CD4-positive, alpha-beta memory T cell (primary cell): ENCODE measurements at places on chromosomes 16 and 17.

GRCh38 chr17:74435775-74436359, 4.0 kb downstream of the GPRC5C start:
- no peaks in the 10 kb centered on the region for H3K36me3 ChIP-seq
- no peak for DNase-seq
- no peak overlapping the region for H3K27ac ChIP-seq
- H3K4me3 ChIP-seq, result no peak overlapping the region
- H3K4me1 ChIP-seq, result peaks cover 12% of the 10 kb centered on the region
- H3K27me3 ChIP-seq, result peaks cover 17% of the 10 kb centered on the region

DNA sequence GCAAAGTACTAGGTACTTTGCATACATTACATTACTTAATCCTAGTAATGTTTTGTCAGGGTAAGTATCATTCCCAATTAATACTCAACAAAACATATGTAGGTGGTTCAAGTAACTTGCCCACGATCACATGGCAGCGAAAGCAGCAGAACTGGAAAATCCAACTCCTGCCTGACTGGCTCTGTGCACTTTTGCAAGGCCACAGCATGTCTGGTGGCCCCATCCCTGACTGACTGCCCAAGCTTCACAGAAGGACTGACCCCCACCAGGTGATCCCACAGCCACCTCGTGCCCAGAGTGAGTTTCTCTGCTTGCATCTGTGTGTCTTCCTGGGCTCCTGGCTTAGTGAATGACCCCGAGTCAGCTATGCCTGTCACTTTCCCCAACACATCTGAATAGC, 11.4 kb downstream of the CNP start:
- H3K36me3 ChIP-seq, result peaks cover 65% of the 10 kb centered on the region
- H3K27me3 ChIP-seq, result no peaks in the 10 kb centered on the region
- H3K4me3 ChIP-seq, result no peak overlapping the region
- H3K27ac ChIP-seq, result no peak overlapping the region

- peaks cover 32% of the 10 kb centered on the region for H3K36me3 ChIP-seq
- peaks cover 99% of the 10 kb centered on the region for H3K4me1 ChIP-seq
- peak overlapping the region; percentile 30 for H3K27ac ChIP-seq
- H3K27me3 ChIP-seq, result no peaks in the 10 kb centered on the region
- peak; percentile 43 for DNase-seq
Observed at GRCh38 chr17:77476931-77477805, 336.4 kb downstream of the SEC14L1 start.

DNA sequence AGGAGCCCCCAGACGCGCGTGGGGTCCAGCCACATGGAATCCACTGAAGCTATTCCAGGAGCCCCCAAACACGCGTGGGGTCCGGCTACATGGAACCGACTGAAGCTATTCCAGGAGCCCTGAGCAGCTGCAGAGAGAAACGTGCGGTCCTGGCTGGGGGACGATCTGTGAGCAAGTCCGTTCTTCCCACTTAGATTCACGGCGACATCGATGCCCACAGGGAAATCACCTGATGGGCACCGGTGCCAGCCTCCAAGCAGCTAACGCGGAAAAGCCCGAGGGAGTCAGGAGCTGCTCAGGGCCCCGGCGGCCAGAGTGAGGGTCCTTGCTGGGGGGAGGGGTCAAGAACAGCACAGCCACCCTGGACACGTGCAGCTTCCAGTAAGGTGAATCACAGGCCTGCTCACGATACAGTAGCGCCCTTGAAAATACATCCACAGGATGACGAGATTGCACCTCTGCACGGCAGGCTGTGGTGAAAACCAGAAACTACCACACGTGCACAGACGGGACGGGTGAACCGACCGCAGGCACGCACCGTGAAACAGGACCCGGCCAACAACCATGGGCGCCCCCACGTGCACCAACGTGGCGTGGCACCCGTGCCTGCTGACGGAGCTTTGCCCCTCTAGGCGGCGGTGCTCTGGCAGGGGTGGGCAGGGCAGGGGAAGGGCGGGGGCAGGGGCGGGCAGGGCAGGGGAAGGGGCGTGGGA, 77.7 kb upstream of the GNG13 start:
- no peak overlapping the region for H3K27ac ChIP-seq
- H3K27me3 ChIP-seq, result no peaks in the 10 kb centered on the region
- H3K36me3 ChIP-seq, result no peaks in the 10 kb centered on the region

- no peaks in the 10 kb centered on the region for H3K4me1 ChIP-seq
- no peaks in the 10 kb centered on the region for H3K27me3 ChIP-seq
- no peak for DNase-seq
- H3K36me3 ChIP-seq, result no peaks in the 10 kb centered on the region
- no peak overlapping the region for H3K27ac ChIP-seq
- H3K4me3 ChIP-seq, result no peak overlapping the region
Observed at GRCh38 chr17:45745601-45746494, 38.3 kb upstream of the CRHR1 start.

DNA sequence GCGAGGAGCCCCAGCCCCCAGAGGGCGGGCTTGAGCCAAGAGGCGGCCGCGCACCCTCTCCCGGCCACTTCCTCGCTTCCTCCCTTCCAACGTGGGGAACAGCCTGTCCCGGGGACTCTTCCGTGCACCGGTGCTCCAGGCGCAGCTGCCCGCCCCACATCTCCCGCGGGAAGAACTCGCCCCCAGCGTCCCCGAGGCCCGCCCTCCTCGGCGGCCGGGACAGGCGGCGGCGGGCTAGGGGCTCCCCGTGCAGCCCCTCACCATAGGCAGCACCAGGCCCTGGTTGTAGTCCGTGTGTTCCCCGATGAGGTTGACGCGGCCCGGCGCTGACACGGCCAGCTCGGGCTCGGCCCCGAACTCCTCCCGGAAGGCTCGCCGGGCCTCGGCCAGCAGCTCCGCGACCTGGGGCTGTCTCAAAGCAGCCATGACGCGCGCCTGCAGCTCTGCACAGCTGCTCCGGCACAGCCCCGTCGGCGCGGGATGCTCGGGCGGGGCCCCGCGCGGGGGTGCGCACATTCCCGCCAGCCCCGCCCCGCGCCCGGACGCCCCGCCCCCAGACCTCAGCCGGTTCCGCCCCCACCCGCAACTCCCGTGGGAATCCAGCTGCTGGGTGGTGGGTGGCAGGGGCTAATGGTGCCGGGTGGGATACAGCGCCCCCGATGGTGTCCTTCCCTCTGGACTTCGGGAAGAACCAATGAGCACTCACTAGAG, at the start of gene GALK1:
TSS of gene GALK1 (minus strand) at position 482 of the 711 bp plus-strand sequence. CDS start at position 426, 56 bp downstream.
- H3K36me3 ChIP-seq, result no peaks in the 10 kb centered on the region
- H3K27ac ChIP-seq, result peak within 1 kb of the TSS; percentile 58
- no peaks in the 10 kb centered on the region for H3K27me3 ChIP-seq
- peak; percentile 72 for DNase-seq
- peak within 1 kb of the TSS; percentile 42 for H3K4me3 ChIP-seq

DNA sequence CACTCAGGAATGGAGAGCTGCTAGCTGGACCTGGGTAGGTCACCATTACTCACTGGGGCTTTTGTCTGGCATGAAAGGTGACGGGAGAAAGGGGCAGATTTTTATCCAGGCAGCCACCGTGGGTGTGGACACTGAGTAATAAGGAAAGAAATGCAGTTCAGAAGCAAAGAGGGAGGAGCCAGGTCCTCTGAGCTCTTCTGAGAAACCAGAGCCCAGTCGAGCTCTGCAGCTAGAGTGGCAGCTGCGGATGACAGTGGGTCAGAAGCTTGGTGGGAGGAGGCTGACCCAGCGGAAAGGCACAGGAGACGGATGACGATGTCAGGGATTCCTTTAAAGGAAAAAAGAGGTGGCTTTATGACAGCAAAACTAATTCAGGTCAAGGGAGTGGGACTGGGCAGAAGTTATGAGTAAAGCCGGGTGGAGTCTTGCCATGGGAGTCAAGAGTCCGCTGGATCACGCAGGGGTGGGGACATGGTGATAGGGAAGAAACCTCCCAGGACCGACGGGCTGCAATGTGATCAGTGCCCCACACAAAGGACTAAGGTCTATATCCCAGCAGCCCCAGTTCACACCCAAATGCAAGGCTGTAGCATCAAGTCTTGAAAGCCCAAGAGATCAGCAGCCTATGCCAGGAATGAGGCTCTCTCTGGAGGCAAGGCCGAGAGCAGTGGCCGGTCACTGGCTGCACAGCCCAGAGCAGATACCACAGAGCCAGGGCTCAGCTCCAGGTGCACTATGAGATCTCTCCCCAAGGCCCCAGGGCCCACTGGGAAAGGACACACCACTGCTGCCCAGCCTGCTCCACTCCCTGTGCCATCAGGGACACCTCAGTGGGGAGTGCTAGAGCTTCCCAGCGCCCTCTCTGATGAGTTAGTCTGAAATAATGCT, 6.3 kb upstream of the MNT start:
- H3K4me1 ChIP-seq, result peaks cover 8% of the 10 kb centered on the region
- H3K36me3 ChIP-seq, result no peaks in the 10 kb centered on the region

- no peak overlapping the region for H3K4me3 ChIP-seq
- H3K27ac ChIP-seq, result no peak overlapping the region
- no peaks in the 10 kb centered on the region for H3K27me3 ChIP-seq
- no peaks in the 10 kb centered on the region for H3K36me3 ChIP-seq
Observed at GRCh38 chr17:302300-302698, 50.3 kb downstream of the RPH3AL start.

DNA sequence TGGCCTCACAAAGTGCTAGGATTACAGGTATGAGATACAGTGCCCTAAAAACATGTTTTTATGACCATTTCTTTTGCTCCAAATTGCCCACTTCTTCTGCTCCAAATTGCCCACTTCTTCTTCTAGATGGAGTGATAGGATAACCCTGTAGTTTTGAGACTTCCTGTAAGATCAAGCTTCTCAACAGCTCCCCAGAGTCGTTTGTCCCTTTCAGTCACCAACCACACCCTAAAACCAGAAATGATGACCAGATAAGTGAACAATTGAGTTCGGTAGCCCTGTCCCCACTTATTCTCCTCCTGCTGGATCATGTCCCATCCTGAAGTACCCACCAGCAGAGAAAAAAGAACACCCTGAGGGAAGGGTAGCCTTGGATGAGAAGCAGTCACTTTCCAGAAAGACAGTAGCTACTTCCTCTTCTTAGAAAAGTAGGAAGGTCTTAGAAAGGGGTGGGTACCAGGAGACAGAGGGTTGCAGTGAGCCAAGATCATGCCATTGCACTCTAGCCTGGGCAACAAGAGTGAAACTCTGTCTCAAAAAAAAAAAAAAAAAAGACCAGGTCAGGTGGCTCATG, 2.5 kb downstream of the ODAD4 start:
- H3K4me1 ChIP-seq, result peaks cover 23% of the 10 kb centered on the region
- DNase-seq, result no peak
- H3K36me3 ChIP-seq, result no peaks in the 10 kb centered on the region
- H3K27ac ChIP-seq, result no peak overlapping the region
- H3K4me3 ChIP-seq, result no peak overlapping the region

- H3K4me1 ChIP-seq, result peaks cover 26% of the 10 kb centered on the region
- no peak overlapping the region for H3K4me3 ChIP-seq
- no peaks in the 10 kb centered on the region for H3K36me3 ChIP-seq
- no peak overlapping the region for H3K27ac ChIP-seq
- H3K27me3 ChIP-seq, result no peaks in the 10 kb centered on the region
Observed at GRCh38 chr17:42284024-42284369, 4.3 kb upstream of the STAT5A start.

DNA sequence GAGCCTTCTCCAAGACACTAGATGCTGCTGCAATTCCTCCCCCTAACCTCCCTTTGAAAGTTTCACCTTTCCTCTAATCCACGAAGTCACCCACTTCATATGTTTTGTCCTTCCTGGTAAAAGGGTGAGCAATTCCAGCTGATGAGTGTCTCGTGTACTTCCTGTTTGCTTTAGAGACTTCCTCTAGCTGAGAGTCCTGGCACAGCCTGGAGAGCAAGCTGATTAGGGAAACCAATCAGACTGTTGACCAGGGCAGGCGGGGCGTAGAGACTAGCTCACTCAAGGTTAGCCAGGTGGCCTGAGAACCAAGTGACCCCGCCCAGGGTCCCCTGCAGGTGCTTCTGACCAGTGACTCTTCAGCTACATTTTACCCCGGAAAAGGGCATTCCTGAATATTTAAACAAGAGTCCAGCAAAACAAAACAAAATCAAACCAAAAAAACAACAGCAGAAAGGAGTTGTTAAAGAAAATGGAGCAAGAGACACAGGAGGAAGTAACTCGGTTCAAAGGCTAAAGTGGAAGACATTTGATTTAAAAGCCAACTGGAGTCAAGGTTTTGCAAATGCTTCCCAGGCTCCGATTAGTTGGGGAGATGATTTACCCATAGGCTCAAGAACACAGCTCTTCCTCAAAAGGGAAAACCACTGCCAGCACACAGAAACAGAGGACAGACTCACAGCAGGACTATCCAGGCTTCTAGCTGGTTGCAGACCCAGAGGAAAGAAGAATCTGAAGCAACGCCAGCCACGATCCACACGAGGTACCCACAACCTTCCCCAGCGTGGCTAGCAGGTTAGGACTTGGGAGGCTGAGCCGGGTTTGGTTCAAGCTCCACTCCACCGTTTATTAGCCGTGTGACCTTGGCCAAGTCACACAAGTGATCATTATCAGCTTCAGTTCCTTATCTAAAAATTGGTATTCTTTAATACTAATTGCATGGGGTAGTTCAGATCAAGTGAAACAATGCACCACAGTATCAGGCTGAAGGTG, 13.4 kb downstream of the HSPB9 start:
- H3K36me3 ChIP-seq, result peaks cover 7% of the 10 kb centered on the region
- H3K27me3 ChIP-seq, result no peaks in the 10 kb centered on the region
- no peak overlapping the region for H3K4me3 ChIP-seq
- no peak overlapping the region for H3K27ac ChIP-seq
- no peak for DNase-seq
- H3K4me1 ChIP-seq, result peaks cover 71% of the 10 kb centered on the region

- peaks cover 13% of the 10 kb centered on the region for H3K4me1 ChIP-seq
- no peak for DNase-seq
- peaks cover 44% of the 10 kb centered on the region for H3K36me3 ChIP-seq
- H3K27me3 ChIP-seq, result no peaks in the 10 kb centered on the region
- no peak overlapping the region for H3K27ac ChIP-seq
Observed at GRCh38 chr17:30790279-30790678, 34.2 kb downstream of the CRLF3 start.

- H3K4me3 ChIP-seq, result no peak overlapping the region
- H3K27me3 ChIP-seq, result no peaks in the 10 kb centered on the region
- H3K4me1 ChIP-seq, result no peaks in the 10 kb centered on the region
- H3K36me3 ChIP-seq, result no peaks in the 10 kb centered on the region
Observed at GRCh38 chr16:7614021-7614795, 281.6 kb downstream of the RBFOX1 start.

- no peaks in the 10 kb centered on the region for H3K27me3 ChIP-seq
- no peaks in the 10 kb centered on the region for H3K36me3 ChIP-seq
- H3K27ac ChIP-seq, result no peak overlapping the region
- peaks cover 23% of the 10 kb centered on the region for H3K4me1 ChIP-seq
- DNase-seq, result no peak
Observed at GRCh38 chr17:64778240-64779097, 116.4 kb upstream of the SMURF2 start.
